ENCODE measurements at places on chromosomes 2 and 18.

GRCh38 chr2:216559625-216560156, 61.0 kb downstream of the RPL37A start:
- H3K4me1 ChIP-seq = no peaks in the 10 kb centered on the region
- peak; percentile 34 for DNase-seq
- H3K4me3 ChIP-seq = no peak overlapping the region
- no peak overlapping the region for H3K27ac ChIP-seq
- H3K36me3 ChIP-seq = no peaks in the 10 kb centered on the region

DNA sequence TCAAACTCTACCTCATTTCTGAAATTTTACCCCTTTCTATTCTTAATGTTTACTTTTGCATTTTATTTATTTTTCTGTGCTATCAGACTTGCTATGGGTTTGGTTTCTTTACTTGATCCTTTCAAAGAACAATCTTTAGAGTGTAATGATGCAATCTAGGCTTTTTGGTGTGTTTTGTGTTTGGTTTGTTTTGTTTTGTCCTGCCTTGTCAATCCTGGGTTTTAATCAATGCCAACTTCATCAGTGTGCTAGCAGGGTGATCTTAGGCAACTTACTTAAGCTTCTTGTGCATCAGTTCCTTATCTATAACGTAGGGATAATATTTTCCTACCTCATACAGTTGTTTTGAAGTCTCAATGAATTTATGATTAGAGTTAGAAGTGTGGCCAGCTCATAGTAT, 350.4 kb downstream of the NR4A2 start:
- DNase-seq = no peak
- no peaks in the 10 kb centered on the region for H3K4me1 ChIP-seq
- H3K4me3 ChIP-seq = no peak overlapping the region

GRCh38 chr18:40956213-40956612, 998.8 kb upstream of the PIK3C3 start:
- H3K4me1 ChIP-seq = no peaks in the 10 kb centered on the region
- H3K36me3 ChIP-seq = no peaks in the 10 kb centered on the region
- H3K4me3 ChIP-seq = no peak overlapping the region
- DNase-seq = no peak
- no peaks in the 10 kb centered on the region for H3K27me3 ChIP-seq

- H3K36me3 ChIP-seq = no peaks in the 10 kb centered on the region
- DNase-seq = no peak
- no peaks in the 10 kb centered on the region for H3K27me3 ChIP-seq
- no peaks in the 10 kb centered on the region for H3K4me1 ChIP-seq
- no peak overlapping the region for H3K27ac ChIP-seq
- no peak overlapping the region for H3K4me3 ChIP-seq
These were observed 434.9 kb downstream of the DSEL start for GRCh38 chr18:67081482-67082211.

GRCh38 chr2:166958986-166959481, 70.8 kb downstream of the XIRP2 start:
- no peak for DNase-seq
- H3K27me3 ChIP-seq = no peaks in the 10 kb centered on the region
- H3K27ac ChIP-seq = no peak overlapping the region
- no peak overlapping the region for H3K4me3 ChIP-seq
- no peaks in the 10 kb centered on the region for H3K36me3 ChIP-seq

GRCh38 chr2:168450171-168450570, 5.9 kb upstream of the CERS6 start:
- DNase-seq = no peak
- H3K4me1 ChIP-seq = no peaks in the 10 kb centered on the region
- no peak overlapping the region for H3K27ac ChIP-seq
- H3K36me3 ChIP-seq = no peaks in the 10 kb centered on the region
- H3K27me3 ChIP-seq = no peaks in the 10 kb centered on the region

GRCh38 chr18:44197832-44198611, 482.7 kb upstream of the SETBP1 start:
- H3K27ac ChIP-seq = no peak overlapping the region
- H3K36me3 ChIP-seq = no peaks in the 10 kb centered on the region
- DNase-seq = no peak
- H3K4me1 ChIP-seq = no peaks in the 10 kb centered on the region
- H3K27me3 ChIP-seq = no peaks in the 10 kb centered on the region
- H3K4me3 ChIP-seq = no peak overlapping the region

DNA sequence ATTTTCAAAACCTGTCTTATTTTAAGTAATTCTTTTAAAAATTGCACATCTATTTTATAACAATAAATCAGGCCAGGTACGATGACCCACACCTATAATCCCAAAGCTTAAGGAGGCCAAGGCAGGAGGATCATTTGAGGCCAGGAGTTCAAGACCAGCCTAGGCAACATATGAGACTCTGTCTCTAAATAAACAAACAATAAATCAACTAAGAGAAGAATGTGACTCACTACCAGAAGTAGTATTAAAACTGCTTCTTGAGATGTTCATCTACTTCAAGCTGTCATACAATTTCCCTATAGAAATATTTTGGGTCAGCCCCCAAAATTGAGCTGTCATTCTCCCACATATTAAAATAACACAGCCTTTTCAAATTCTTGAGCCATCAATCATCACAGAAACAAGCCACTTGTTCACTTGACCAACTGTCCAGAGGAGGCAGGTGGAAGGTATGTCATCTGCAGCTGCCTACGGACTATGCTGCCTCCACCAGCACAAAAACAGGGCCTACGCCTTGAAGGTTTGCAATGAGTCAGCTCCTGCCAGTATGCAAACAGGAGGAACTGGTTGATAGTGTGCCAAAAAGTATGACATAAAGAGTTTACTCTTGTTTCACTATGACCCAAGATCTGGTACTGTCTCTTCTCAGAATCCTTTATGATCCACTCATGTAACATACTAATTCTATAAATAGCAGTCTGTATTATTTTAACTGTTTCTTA, 33.6 kb downstream of the KIDINS220 start:
- no peaks in the 10 kb centered on the region for H3K27me3 ChIP-seq
- peaks cover 2% of the 10 kb centered on the region for H3K4me1 ChIP-seq
- peaks cover 5% of the 10 kb centered on the region for H3K36me3 ChIP-seq
- no peak overlapping the region for H3K4me3 ChIP-seq
- no peak overlapping the region for H3K27ac ChIP-seq
- DNase-seq = peak; percentile 97
